Kasumi-1 (cell line): ENCODE measurements at places on chromosomes 2 and 18.
A peak's percentile ranks its signal among the peaks of the same experiment; 100 is the strongest.

GRCh38 chr2:127581050-127581345, 45.5 kb downstream of the MYO7B start:
- no peak for DNase-seq

- DNase-seq: peak; percentile 48
Observed at GRCh38 chr2:233092432-233093165, 32.5 kb downstream of the INPP5D start.

DNA sequence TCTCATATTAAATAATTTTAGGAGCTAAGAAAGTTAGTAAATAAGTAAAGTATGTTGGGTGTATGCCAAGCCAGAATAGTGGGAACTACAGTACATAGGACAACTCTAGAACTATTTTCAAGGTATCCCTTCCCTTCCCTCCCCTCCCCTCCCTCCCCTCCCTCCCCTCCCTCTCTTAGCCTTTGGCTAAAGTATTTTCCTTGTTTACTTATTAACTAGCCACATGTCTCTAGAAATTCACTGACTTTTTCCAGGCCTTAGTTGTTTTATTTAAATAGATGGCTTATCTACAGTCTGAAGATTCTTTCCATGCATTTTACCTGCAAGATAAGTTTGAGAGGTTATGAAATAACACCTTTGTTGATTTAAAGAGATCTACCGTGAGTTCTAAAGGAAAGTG, 402.1 kb downstream of the PARD3B start:
- no peak for DNase-seq

- no peak for DNase-seq
Observed at GRCh38 chr2:195891081-195891480, 177.6 kb downstream of the DNAH7 start.

- DNase-seq: no peak
Observed at GRCh38 chr18:46294318-46294717, 190.1 kb downstream of the HAUS1 start.

DNA sequence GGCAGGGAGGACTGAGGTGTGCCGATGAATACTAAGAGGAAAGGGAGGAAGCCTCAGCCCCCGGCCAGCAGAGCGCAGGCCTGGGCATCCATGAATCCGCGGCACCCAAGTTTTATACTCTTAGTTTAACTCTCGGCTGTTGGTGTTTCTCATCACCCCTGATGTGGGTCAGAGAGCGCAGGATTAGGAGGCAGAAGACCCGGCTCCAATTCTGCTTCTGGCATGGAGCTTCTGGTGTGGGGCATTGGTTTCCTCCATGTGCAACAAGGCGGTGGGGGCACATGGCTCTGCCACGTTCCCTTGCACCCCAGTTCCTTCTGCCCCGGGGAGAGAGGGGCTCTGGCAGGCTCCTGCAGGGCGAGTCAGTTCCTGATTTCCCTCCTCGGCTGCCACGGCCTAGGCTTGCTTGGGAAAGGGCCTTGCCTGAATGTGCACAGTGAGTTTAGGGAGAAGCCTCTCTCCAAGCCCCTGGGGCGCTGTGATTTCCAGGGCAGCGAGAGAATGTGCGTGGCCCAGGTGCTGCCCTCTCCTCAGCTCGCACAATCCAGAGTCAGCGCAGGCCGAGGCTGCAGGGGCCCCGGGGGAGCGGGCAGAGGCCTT, 36.2 kb upstream of the DNMT3A start:
- no peak for DNase-seq

GRCh38 chr18:25067275-25068025, 284.5 kb downstream of the ZNF521 start:
- DNase-seq: no peak

DNA sequence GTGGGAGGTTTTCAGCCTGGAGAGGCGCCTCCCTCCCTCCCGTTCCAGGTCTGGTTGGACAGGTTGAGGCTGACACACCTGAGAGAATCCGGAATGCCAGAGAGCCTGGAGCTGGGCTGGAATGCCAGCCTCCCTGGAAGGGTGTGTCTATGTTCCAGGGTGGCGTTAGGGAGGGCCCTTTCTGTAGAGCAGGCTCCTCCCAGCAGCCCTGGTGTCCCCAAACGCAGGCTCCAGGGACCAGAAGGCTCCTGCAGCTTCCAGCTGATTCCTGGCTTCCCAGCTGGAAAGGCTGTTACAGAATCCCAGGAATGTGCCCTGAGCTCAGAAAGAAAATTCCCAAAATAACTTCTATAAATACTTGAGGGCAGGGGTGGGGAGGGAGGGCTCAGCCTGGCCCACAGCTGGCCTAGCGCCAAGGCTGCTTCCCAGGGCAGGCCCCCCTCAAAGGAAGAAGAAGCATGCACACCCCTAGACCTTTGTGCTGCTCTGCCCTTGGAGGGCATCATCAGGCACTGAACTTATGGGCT, 85.4 kb downstream of the STPG4 start:
- DNase-seq: no peak

GRCh38 chr2:23414871-23415270, 29.9 kb downstream of the KLHL29 start:
- no peak for DNase-seq

- DNase-seq: peak; percentile 8
Observed at GRCh38 chr2:65031341-65032018, 24.7 kb upstream of the CEP68 start.

- DNase-seq: no peak
Observed at GRCh38 chr2:163236553-163236952, 398.0 kb upstream of the KCNH7 start.

DNA sequence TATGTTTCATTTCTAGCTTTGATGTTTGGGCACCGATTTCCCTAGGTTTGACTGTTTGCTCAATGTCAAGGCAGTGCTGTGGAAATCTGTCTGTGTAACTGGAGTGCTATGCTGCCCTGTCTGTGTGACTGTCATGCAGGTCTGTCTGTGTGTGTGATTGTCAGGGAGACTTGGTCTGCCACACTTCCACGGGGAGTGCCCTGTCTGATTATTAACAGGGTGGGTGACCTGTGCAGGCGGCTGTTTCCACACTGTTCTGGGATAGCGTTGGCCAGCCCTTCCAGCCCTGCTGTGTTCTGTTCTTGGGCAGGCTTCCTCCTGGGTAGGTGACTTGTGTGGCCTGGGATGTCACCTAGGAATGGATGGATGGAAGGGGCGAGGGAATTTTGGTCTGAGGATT, 85.3 kb downstream of the FHOD3 start:
- DNase-seq: no peak

DNA sequence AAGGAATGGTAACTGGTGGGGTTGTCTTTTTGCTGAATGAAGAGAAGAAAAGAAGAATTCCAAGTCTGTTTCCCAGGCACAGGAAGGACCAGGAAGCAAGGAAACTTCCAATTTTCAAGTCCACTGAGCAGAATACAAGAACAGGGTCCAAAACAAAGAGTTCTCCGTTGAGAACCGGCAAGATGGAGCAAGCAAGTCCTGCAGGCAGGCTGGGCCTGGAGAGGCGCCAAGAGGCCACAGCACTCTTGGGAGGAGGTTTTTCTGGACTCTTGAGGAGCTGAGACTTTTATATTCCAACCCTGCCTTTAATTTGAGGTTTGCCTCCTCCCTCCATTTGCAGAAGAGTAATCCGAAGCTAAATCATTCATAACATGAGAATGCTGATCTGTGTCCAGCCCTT, 224.5 kb downstream of the IKZF2 start:
- no peak for DNase-seq

DNA sequence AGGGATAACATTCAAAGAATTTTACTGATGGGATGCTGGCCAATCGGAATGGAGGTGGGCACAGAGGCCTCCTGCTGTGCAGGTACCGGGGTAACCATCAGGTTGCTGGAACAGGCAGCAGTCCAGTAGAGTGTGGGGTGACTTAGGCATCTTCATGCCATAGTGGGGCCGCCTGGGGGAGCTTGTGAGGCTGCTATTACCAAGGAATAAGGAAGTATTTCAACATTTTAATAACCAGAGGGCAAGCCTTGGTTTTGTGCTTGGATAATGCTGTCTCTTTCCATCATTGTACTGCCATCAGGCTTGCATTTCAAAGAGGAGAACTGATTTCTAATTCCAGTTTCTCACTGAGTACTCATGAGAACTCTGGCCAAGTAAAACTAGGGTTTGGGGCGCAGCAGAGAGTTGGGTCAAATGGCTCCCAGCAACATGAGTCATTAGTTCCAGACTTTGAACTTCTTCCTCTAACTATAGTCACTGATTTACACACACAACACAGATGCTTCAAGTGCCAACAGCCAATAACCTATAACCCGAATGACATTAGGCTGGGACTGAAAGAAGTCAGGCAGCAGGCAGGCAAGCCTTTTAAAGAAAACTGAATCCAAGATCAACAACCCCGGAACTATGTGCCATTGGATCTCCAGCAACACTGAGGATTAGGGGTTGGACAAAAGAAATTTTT, 56.1 kb upstream of the FHL2 start:
- peak; percentile 72 for DNase-seq

GRCh38 chr2:214246417-214246816, 164.4 kb upstream of the VWC2L start:
- no peak for DNase-seq

DNA sequence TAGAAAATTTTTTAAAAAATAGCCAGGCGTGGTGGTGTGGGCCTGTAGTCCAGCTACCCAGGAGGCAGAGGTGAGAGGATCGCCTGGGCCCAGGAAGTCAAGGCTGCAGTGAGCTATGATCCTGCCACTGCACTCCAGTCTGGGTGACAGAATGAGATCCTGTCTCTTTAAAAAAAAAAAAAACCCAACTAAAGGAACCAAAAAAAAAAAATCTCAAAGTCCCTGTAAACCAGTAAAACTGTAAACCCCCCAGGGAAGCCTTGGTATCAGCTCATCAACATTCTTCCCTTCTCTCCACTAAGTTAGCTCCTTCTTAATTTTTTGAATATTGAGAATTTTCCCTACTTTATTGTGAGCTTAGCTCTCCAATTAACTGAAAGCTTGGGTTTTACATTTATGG, 8.4 kb upstream of the MCFD2 start:
- DNase-seq: no peak
